ENCODE measurements at places on chromosomes 5 and 9.

GRCh38 chr9:3240656-3241268 lies 285.0 kb downstream of the RFX3 start:
- DNase-seq, result no peak

GRCh38 chr5:125179612-125180011 lies 433.2 kb upstream of the ZNF608 start:
- DNase-seq, result no peak

DNA sequence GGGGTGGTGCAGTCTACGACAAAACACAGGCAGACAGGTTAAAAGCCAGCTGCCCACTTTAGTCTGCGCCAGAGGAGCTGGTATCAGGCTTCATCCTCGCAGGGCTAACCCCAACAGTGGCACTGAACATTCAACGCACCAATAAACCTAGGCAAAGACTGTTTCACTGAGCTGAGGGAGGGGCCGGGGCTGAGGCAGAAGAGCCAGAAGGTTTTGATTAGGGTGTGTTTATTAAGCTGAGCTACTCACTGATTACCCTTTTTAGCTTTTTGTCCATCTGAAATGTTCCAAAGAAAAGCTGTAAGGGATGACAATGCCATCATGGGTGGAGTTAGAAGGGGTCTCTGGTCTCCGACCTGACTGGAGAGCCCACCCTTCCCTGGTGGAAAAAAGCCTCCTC lies 1.4 kb downstream of the ZMYND19 start:
- no peak for DNase-seq

DNA sequence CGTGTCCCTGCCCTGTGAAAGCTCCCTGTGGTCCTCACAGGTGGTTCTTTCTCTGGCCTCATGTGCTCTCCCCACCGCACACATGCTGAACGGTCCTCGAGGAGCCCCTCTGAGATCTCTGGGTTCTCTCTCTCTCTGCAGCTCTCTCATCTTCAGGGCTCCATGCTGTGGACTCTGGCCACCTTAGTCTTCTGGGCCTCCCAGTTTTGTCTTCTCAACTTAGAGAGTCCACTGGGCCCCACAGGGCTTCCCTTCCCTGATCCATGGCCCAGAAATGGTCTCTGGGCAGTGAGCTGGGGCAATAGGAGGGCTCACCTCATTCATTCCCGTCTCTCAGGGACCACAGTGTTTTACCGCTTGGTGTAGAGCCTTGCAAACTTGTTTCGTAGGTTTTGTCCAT lies 26.4 kb downstream of the FGD3 start:
- DNase-seq, result no peak

DNA sequence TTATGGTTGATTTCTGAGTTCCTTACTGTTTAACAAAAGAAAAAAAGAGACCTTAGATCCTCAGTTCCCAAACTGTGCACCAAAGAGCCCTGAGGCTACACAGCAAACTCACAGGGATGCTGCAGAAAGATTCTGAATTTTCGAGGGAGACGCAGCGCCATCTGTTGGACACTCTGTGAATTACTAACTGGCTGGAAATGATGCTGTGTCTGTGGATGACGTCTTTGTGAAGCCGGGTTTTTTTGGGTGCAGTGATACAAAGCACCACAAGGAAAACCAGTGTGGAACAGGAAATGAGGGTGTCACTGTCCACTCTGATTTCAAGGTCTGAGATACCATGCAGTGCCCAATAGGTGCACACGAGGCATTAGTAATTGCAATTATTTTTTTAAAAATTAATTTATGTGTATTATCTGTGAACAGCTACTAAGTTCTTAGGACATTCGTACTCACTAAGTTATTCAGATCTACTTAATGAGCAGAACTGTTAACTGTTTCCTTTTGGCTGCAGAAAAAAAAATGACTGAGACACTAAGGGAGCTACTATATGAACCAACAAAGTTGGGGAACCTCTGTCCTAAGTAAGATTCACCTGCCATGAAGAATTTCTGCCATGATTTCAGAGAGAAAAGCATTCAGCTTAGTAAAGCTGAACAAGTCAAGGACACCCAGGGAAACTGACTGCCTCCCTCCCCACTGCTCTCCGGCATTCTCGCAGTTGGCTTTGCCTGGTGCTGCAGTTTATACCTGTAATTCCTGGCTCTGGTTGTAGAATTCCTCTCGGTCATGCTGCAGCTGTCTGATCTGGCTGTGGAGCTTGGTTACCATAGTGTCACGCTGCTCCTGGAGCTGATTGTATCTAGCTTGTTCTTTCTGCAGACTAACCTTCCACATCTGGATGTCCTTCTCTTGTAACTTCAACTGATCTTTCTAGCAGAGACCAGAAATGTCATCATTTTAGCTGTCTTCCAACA lies 23.4 kb downstream of the SPACA9 start:
- no peak for DNase-seq

Measured in cortex of kidney (tissue), 1 donor.